ENCODE measurements at places on chromosomes 12 and 14. TPM values are rescaled to one million over a fixed set of nuclear protein-coding genes. Genes with fewer than 3 reads are reported as not detected.

Gene TMTC1
- 1.4 TPM for total RNA-seq

Gene BDKRB2
- total RNA-seq, result 3.8 TPM

Gene DLGAP5
- total RNA-seq, result 8.2 TPM

Gene PPFIBP1
- total RNA-seq, result 43.0 TPM

DNA sequence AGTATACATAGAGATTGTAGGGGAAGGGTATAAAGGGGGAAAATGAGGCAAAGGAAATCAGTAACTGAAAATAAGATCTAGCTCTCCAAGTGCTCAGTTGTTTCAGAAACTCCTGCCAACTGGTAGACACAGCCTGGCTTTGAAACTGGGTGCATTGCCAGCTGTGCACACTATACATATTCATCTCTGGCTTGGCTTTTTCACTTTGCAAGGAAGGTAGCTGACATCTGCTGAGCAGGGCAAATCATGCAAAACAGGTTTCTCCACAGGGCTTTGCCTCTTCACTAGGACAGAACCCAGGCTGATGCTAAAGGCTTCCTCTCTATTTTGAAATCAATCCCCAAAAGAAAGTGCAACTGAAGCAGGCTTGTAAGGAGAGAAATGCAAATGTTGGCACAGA lies 101.5 kb downstream of the HELB start:
- DNase-seq, result no peak
- peak overlapping the region; percentile 60 for H3K4me3 ChIP-seq
- H3K4me1 ChIP-seq, result peaks cover 36% of the 10 kb centered on the region
- H3K36me3 ChIP-seq, result peaks cover 3% of the 10 kb centered on the region
- no peaks in the 10 kb centered on the region for H3K27me3 ChIP-seq
- peak overlapping the region; percentile 86 for H3K27ac ChIP-seq

GRCh38 chr12:120822832-120823503 lies 81.2 kb downstream of the SPPL3 start:
- no peak overlapping the region for H3K27ac ChIP-seq
- H3K27me3 ChIP-seq, result no peaks in the 10 kb centered on the region
- H3K36me3 ChIP-seq, result no peaks in the 10 kb centered on the region
- DNase-seq, result no peak
- H3K4me1 ChIP-seq, result peaks cover 22% of the 10 kb centered on the region

- H3K36me3 ChIP-seq, result no peaks in the 10 kb centered on the region
- peak; percentile 32 for DNase-seq
- peaks cover 24% of the 10 kb centered on the region for H3K4me1 ChIP-seq
- peaks cover 11% of the 10 kb centered on the region for H3K27me3 ChIP-seq
- peak overlapping the region; percentile 90 for H3K27ac ChIP-seq
Measured at GRCh38 chr12:125092108-125092871, 27.1 kb downstream of the AACS start.

- no peak for DNase-seq
- no peak overlapping the region for H3K27ac ChIP-seq
- H3K36me3 ChIP-seq, result no peaks in the 10 kb centered on the region
- no peak overlapping the region for H3K4me3 ChIP-seq
- peaks cover 7% of the 10 kb centered on the region for H3K27me3 ChIP-seq
Measured at GRCh38 chr14:101225157-101226152, 321.9 kb upstream of the RTL1 start.

DNA sequence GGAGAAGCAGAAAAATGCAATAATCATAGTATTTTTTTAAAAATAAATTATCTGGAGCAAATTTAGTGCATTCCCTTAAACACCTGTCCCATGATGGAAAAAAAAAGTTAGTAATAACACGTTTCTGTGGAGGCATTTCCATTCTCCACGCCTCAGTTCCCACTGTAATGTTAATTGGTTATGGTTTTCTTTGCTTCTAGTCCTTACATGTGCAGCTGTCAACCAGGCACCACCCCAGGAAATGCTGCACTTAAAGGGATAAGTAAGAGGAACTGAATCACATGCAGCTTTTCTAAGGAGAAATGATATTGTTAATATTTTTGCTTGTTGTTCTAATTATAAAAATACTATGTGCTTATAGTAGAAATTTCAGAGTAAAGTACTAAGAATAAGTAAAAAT lies 240.3 kb downstream of the ZFP36L1 start:
- H3K27me3 ChIP-seq, result no peaks in the 10 kb centered on the region
- no peak for DNase-seq
- no peaks in the 10 kb centered on the region for H3K36me3 ChIP-seq
- H3K4me1 ChIP-seq, result peaks cover 15% of the 10 kb centered on the region
- no peak overlapping the region for H3K4me3 ChIP-seq

DNA sequence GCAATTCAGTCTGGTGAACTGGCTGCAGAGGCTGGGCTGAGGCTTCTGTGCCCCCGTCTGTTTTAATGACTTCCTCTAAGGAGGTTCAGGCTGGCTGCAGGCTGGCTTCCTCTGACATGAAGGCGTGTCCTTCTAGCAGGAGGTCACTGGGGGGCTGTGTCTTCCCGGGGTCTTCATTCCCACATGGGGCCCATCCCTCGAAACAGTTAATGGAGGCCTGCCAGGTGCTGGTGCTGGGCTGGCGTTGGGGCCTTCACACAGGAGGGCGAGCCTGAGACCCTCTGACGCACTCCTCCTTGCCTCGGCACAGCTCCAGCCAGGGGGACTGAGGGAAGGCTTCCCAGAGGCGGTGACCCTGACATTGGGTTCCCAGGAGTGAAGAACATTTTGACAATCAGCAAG lies 57.7 kb upstream of the DLK1 start:
- peaks cover 36% of the 10 kb centered on the region for H3K4me1 ChIP-seq
- no peak overlapping the region for H3K4me3 ChIP-seq
- peak overlapping the region; percentile 71 for H3K27ac ChIP-seq
- no peaks in the 10 kb centered on the region for H3K36me3 ChIP-seq

DNA sequence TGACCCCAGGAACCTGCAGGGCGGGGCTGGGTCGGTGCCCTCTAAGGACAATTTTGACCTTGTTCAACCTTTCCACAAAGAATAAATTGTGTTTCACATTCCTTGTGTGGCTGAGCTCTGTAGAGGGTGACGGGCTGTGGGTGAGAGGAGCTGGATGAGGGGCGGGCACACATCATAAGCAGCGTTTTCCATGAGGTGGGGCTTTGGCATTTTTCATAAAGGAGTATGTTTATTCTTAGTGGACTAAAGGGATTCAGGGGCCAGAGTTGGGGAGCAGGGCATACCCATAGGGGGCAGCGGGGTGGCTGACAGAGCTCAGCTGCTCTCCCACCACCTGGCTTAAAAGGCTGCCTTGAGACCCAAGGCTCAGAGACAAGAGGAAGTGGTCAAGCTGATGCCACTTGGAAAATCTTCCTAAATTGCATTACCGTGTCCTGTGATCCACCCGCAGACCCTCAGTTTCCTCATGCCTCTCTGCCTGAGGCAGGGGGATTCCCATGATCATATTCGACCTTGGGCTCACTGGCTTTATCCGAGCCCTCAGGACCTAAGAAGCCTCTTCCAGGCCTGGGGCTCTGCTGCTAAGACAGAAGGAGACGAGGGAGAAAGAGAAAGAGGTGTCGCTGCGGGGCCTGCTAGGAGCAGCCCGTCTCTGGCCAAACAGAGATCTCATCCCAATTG lies 11.4 kb downstream of the MMP14 start:
- H3K4me1 ChIP-seq, result peaks cover 3% of the 10 kb centered on the region
- H3K27me3 ChIP-seq, result peaks cover 5% of the 10 kb centered on the region
- H3K36me3 ChIP-seq, result no peaks in the 10 kb centered on the region
- no peak for DNase-seq
- H3K27ac ChIP-seq, result peak overlapping the region; percentile 28

- H3K36me3 ChIP-seq, result no peaks in the 10 kb centered on the region
- H3K4me1 ChIP-seq, result no peaks in the 10 kb centered on the region
- DNase-seq, result no peak
Measured at GRCh38 chr12:119589097-119589496, 4.5 kb upstream of the TMEM233 start.

Measured in glutamatergic neuron (in vitro differentiated cells).